ENCODE measurements at places on chromosomes 7 and 10.

- DNase-seq, result no peak
Observed at GRCh38 chr7:5284304-5285281, 1.9 kb downstream of the SLC29A4 start.

DNA sequence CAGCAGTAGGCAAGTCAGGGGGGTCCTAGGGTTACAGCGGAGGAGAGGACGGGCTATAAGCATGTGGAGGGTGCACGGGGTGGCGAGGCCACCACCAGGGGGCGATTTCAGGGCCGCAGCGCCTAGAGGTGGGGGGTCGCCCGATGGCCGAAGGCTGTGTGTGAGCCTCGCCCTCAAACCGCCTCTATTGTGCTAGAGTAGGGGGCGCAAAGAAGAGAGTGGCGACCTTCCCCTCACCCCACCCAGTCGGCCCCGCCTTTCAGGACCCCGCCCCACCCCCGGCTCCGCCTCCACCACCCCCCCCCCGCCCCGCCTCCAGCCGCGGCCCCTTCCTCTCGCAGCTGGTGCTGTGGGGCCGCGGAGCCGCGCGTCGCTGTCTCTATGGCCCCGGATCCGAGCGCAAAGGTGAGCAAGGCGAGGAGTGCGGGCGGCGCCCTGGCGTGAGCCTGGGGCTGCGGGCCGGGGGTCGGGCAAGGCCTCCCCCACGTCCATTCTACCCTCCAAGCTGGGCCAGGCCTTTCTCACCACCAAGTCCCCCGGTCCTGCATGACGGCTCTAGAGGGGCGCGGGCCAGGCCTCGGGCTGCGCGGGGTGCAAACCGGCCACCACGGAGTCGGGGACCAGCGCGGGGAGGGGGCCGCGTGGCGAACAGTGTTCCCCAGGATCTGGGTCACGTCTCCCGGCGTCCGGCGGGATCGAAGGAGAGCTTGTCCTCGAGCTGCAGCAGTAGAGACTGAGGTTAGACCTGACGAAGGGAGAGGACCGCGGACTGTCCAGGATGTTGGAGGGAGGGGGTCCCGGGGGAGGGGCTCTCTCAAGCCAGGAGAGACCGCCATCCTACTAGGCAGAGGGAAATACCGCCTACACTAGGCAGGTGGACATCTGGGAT is at the start of gene SEMA4G:
Gene SEMA4G (plus strand): TSS at position 318 of the 889 bp plus-strand sequence. CDS start 3,409 bp downstream, outside the sequence.
- DNase-seq, result peak; percentile 66

DNA sequence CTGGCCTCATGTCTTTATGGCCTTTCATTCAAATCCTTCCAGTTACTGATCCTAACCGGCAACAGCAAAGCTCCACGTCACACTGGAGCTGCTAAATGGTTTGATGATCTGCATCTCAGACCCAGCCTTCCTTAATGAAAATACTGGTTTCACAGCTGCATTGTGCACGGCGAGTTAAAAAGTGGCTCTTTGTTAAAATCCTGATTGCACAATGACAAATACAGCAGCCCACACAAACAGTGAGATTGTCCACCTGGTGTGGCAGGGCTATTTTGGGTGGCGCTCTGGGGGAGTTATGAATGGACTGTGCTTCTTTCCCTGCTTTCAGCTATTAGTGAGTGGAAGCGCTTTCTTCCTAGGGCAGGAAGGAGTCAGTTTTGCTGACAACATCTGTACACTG is 63.4 kb upstream of the C1QL3 start:
- DNase-seq, result no peak

DNA sequence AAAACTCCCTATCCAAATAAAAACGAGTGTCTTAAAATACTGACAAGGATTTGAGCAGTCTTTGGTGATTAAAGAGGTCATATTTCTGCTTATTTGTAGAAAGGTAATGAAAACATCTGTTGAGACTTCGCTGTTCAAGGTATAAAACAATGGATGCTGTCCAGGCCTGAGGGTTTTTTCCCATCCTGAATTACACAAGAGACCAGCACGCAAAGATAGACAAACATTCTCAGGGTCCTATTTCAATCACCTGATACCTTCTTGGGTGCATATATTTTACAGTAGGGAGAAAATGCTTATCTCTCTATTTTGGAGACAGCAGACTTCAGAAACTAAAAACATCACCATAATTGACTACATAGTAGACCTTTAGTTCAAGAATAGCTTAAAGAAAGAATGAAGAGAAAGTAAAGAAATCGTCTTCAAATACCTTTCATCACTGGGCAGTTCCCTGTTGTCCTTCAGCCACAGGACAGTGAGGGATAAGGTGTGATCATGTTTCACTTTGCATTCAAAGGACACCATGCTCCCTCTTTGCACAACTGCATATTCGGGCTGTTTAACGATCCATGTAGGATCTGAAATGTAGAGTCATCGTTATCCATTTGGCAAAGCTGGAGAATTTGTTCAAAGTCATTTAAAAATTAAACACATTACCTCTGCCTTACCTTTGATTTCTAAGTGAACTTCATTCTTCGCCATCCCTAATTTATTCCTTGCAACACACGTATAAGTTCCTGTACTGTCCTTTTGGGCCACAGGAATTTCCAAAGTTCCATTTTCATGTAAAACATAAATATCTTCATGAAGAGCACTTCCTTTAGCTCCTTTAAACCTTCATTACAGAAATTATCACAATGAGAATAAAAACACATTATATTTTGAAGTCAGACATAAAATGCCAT is 63.7 kb upstream of the LAMB4 start:
- DNase-seq, result no peak

DNA sequence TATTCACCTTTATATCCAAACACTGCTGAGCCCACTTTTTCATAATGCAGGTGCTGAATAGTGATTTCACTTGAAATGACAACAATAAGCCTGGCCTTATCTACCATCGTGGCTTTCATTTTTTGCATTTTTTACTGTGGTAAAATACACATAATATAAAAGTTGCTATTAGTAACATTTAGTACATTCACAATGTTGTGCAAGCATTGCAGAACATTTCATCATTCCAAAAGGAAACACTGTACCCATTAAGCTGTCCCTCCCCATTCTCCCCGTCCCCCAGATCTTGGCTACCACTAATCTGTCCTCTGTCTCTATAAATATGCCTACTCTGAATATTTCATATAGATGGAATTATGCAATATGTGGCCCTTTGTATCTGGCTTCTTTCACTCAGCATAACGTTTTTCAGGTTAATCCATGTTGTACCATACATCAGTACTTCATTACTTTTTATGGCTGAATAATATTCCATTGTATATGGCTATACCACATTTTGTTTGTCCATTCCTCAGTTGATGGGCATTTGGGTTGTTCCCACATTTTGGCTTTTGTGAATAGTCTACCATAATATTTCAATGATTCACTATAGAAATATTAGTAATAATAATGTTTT is 68.5 kb upstream of the ARID5B start:
- DNase-seq, result no peak
